ENCODE measurements at places on chromosomes 16 and 17.

- peak; percentile 55 for DNase-seq
Observed at GRCh38 chr17:17641621-17642409, 39.4 kb upstream of the RAI1 start.

- DNase-seq, result peak; percentile 38
Observed at GRCh38 chr17:42287305-42287976, 857 bp upstream of the STAT5A start.

DNA sequence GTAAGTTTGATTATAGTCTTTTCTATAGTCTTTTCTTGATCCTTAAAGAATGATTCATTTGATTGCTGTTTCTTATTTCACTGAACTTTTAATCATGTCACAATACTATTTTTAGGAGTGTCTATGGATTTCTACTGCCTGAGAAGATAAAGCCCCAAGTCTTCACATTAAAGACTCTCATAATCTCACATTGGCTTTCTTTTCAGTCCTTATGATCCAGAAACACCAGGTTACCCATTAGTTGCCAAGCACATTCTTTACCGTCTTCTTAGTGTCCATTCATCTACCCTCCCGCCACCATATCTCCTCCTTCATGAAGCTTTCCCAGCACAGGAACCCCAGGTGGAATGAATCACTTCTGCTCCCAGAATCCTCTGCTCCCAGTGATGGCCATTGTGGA is 49.5 kb upstream of the MYOCD start:
- no peak for DNase-seq

GRCh38 chr17:56150649-56151048 is 2.6 kb upstream of the ANKFN1 start:
- no peak for DNase-seq

- no peak for DNase-seq
Observed at GRCh38 chr17:48352630-48353029, 77.4 kb downstream of the SKAP1 start.

DNA sequence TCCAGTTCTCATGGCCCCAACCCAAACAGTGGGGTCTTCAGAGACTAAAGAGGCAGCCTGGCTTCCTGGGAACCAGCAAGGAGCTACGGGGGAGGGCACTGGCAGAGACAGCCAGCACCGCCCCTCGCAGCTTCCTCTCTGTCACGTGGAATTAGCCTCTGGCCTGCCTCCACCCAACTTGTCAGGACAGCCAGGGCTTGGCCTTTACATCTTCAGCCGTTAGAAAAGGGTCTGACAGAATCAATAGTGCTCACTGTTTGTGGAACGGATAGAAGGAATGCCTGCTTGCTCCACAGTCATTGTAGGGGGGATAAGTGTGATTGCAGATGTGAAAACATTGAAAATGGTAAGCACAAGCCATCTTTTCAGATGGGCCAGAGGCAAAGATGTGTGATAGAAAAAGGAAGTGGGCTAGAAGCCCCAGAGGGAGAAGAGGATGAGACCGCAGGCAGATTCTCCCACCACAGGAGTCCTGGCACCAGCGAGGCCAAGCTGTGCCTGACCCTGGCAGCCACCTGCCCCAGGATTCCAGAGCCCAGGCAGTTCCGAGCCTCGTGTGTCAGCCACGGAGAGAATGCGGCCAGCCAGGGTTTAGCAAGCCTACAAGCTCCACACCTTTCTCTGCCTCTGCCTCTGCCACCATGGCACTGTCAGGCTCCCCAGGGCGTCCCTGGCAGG is 18.6 kb downstream of the GRIN2C start:
- no peak for DNase-seq

DNA sequence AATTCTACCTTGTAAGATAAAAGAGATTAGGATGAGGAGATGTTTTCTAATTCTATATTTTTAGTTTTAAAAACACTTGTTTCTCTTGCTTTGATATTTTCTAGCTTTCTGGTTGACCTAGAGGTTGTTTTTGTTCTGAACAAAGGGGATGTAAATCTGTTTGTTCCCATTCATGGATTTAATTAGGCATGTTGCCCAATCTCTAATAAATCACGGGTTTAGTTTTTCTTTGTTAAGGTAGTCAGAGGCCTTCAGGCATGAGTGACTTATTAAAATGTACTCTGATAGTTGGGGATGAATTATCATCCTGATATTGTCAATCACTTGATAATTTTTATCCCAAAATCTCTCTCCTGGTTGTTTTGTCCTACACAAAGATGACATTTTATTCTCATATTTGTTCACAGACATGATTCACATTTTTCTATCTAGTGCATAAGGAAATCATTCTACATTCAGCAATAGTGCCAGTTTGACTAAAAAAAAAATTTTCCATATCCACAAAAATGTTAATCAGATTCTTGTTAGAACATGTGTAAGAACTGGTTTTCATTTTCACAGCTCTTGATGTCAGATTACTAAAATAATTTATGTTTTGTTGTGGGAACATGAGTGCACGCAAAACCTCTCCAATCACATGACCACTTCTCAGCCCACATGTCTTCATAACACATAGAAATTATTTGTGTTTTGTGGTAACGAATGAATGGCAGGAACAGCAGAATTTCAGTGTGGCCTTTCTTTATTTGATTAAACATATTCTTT is 95.7 kb upstream of the AKTIP start:
- no peak for DNase-seq

DNA sequence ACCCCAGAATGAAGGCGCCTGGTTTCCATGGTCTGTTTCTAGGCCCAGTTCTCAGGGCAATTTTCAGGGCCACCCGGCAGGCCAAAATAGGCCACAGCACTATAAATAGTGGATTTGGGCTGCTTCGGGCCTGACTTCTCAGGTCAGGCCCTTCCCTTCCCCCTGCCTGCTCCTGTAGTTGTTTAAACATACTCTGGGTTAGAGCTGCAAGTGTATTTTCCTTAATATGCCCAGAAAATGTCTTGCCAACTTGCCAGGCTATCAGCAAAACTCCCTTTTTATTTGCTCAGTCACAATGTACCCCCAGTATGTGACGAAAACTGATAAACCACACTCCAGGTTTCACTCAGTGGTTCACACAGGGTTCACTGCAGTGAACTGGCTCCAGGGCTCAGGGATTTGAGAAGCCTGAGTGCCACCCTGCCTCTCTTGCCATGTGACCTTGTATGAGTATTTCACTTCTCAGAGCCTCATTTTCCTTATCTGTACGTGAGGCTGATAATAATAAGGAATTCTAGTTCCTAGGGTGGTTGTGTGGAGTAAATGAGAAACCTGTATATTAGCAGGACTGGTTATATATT is 76.5 kb downstream of the GPRC5B start:
- peak; percentile 36 for DNase-seq

DNA sequence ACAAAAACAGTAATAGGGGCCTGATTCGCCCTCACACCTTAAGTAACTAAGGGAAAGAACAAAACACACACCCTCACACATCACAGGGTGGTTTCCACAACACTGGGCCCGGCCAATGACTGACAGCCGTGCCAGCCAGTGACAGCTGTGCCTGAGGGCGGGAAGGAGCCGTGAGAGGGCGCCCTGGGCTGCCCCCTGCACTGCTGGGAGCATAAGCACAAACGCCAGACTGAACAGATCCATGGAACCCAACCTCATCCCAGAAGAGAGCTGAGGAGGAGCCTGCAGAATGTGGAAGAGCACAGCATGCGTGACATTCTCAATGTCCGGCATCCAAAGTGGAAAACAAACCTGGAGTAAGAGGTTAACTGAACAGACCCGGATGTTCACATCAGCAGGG is 16.0 kb downstream of the CSNK1D start:
- no peak for DNase-seq

GRCh38 chr17:29179232-29180033 is 765 bp downstream of the MYO18A start:
- peak; percentile 78 for DNase-seq

GRCh38 chr17:76427501-76428231 is 25.3 kb downstream of the UBE2O start:
- peak; percentile 28 for DNase-seq

GRCh38 chr16:1037394-1038257 is 34.9 kb upstream of the SSTR5 start:
- DNase-seq, result no peak

GRCh38 chr17:74770498-74771318 is 5.4 kb downstream of the NAT9 start:
- DNase-seq, result peak; percentile 42

DNA sequence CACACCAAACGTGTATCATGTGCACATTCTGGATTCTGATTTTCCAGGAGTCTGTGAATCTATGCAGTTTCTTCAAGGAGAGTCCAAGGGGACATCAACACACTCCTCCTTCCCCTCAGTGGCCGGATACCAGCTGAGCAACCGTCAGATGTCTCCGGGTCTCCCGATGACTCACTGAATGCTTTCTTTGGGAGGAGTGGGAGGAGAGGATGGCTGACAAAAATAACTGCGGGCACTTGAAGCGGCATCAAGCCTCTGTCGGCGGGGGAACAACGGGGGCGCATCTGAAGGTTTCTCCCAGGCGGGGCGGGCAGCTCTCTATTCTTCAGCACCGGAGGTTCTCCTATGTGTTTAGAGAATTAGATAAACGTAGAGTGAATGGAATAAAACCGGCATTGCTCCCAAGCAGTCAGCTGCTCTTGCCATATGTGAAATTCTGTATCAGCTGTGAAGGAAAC is 24.6 kb upstream of the LRRC75A start:
- DNase-seq, result peak; percentile 27

GRCh38 chr17:30922235-30923030 is 688 bp downstream of the ADAP2 start:
- peak; percentile 50 for DNase-seq

- no peak for DNase-seq
Observed at GRCh38 chr16:70759666-70760065, 41.3 kb downstream of the VAC14 start.

GRCh38 chr16:67399218-67399733 is 6.0 kb upstream of the TPPP3 start:
- DNase-seq, result peak; percentile 85

GRCh38 chr16:72963533-72964315 is 84.2 kb downstream of the ZFHX3 start:
- no peak for DNase-seq

DNA sequence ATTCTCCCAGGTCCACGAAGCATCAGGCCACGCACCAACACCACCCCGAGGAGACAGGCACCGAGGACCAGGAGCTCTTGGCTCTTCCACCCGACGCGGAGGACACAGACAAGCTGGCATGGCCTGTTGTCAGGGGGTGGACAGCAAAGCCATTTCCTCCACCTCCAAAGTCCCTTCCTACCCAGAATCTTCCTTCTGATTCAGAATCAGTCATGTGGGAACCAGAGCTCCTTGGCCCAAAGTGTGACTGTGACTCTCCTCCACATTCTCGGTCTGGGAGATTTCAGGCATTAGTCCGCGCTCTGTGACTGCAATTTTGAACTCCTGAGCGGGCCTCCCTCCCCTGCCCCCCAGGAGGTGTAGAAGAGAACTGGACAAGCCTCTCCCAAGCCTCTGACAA is 9.2 kb downstream of the DNAH17 start:
- no peak for DNase-seq

DNA sequence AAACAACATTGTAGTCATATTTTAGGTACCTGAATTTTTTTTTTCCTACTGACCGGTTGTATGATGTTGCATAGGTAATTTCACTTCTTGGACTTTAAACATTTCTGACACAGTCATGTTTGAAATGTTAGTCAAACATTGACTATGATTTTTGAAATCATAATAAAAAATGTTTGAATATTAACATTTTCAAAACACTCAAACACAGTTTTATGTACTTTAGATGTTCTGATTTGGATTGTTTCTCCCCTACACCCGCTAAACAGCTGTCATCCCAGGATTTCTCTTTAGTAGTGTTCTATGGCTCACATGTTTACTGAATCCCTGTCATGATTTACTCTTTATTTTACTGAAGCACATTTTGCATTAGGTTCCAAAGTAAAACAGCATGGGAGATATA is 102.9 kb upstream of the NPEPPS start:
- no peak for DNase-seq

- no peak for DNase-seq
Observed at GRCh38 chr16:89982318-89982717, 33.8 kb downstream of the DEF8 start.

DNA sequence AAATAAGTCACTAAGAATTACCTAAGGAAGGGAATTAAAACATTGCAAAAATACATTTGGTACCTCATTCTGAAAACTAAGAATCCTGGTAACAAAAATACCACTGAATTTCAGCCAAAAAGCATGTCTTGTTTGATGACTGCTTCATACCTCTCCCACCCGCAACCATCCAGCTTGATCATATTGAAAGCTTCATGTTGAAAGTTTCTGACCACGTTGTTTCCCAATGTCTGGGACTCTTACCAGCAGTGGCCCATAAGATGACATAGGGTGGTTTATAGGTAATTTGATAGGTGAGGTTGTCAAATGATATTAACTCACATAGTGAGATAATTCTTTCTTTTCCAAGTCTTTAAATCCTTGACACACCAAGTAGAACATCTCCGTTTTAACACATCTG is 139.3 kb downstream of the CDH11 start:
- no peak for DNase-seq

DNA sequence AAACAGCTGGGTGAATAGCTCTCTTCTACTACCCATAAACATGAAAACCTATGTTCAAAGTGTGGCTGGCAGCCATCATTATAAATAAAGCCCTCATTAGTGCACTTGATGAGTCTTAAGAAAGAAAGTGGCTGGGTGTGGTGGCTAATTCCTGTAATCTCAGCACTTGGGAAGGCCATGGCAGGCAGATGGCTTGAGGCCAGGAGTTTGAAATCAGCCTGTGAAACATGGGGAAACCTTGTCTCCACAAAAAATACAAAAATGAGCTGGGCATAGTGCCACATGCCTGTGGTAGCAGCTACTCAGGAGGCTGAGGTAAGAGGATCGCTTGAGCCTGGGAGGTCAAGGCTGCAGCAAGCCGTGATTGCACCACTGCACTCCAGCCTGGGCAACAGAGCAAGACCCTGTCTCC is 28.3 kb upstream of the APPBP2 start:
- DNase-seq, result no peak

GRCh38 chr17:60577147-60577915 is 22.7 kb upstream of the PPM1D start:
- no peak for DNase-seq

DNA sequence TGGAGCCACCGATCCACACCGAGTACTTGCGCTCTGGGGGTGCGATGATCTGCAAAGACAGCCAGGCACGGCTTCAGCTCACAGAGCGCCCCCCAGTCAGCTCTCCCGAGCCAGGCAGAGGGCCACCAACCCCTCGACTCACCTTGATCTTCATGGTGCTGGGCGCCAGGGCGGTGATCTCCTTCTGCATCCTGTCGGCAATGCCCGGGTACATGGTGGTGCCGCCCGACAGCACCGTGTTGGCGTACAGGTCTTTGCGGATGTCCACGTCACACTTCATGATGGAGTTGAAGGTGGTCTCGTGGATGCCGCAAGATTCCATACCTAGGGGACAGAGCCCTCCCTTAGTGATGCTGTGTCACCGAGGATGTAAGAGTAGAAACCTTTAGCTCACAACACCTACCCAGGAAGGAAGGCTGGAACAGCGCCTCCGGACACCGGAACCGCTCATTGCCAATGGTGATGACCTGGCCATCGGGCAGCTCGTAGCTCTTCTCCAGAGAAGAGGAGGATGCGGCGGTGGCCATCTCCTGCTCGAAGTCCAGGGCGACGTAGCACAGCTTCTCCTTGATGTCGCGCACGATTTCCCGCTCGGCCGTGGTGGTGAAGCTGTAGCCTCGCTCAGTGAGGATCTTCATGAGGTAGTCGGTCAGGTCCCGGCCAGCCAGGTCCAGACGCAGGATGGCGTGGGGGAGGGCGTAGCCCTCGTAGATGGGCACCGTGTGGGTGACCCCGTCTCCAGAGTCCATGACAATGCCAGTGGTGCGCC is 1.6 kb downstream of the ACTG1 start:
- peak; percentile 48 for DNase-seq
